ENCODE measurements at places on chromosomes 3 and 15.

GRCh38 chr15:40059821-40060220 lies 20.8 kb upstream of the SRP14 start:
- DNase-seq: no peak

- no peak for DNase-seq
These were observed 24.8 kb upstream of the TRIM59 start for GRCh38 chr3:160474416-160474838.

- DNase-seq: no peak
These were observed 251.5 kb downstream of the GABRG3 start for GRCh38 chr15:27222479-27222878.

- no peak for DNase-seq
These were observed 427.1 kb downstream of the SHQ1 start for GRCh38 chr3:72421126-72421525.

DNA sequence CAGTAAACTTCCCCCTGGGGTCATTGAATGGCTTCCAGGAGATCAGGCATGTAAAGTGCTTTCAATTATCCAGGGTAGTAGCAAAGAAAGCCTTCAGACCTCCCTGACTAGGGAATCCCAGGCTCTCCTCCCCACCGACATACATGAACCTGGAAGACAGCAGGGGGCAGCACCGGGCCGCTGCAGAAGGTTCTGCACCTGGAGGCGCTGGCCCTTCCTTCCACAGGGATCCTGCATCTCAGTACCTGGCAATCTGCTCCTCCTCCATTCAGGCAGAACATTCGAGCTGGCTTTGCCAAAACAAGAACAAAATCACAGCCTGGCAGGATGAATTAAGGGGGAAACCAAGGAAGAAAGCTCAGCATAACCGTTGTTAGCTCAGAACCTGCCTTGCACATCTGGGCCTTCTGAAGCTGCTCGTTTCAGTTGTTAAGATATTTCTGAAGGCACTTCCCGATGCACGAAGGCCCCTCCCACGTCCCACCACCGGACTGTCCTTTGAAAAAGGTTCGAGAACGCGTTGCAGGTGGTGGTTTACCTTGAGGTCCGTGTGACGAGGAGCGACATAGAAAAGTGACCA lies 237.7 kb downstream of the SLCO3A1 start:
- no peak for DNase-seq

- DNase-seq: no peak
These were observed 24.3 kb downstream of the RPLP1 start for GRCh38 chr15:69476704-69477473.

DNA sequence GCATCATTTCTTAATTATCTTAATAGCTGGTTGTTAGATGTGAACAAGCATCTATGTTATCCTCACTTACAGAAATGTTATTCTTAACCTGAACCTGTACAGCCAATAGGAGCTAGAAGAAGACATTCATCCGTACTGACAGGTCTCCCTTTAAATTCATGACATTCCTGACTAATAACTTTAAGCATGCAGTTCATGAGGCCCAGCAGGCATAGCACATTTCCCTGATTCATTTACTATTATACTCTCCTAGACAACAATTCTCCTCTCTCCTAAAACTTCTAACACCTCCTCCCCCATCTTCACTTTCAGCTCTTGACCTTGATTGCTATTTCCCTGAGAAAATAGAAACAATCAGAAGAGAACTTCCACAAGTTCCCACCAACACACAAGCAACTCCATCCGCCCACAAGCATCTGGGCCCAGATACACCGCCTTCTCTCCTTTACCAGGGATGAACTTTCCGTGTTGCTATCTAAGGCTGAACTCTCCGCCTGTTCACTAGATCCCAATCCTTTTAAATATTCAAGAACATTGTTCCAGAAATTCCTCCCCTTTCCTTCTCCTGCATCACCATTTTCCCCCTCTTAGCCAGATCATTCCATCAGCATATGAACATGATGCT lies 62.9 kb upstream of the SPRED1 start:
- DNase-seq: no peak

GRCh38 chr3:158420654-158421396 lies 150.2 kb upstream of the MLF1 start:
- DNase-seq: no peak

DNA sequence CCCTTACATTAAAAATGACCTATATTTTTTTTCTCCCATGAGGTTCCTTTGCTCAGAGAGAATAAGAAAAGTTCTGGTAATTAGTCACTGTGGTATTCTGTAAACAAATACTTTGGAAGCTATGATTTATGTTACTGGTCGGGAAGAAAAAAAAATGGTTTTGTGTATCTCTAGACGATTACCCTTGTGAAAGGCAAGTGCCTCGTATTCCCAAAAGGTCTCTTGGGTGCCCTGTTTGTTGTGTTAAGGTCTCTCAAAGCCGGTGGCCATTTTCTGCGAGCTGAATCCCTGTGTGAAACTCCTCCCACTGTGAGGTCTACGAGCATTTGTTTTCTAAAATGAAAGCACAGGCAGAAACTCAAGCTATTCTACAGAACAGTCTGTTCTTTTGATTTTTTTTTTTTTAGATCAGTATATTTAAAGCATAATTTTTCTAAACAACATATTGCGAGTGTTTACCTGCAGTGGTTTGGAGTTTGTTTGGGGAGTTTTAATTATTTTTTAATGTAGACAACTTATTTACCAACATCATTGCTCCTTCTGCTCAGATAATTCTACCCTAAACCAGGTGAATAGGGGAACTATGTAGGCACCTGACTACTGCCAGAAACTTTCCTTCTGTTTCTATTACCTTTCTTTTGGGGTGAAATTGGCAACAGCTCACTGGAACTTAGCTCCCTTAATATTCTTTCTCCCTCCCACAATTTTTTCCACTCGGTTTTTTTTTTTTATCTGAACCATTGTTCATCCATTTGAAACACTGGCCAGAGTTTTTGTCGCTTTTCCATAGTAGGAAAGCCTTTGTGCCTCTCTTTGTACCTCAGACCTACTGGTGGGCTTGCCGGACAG lies 44.0 kb downstream of the ZBTB38 start:
- peak; percentile 83 for DNase-seq

- DNase-seq: no peak
These were observed 123.1 kb upstream of the STRIT1 start for GRCh38 chr3:155416500-155417118.

GRCh38 chr3:183122257-183122932 lies 23.1 kb upstream of the MCCC1 start:
- peak; percentile 64 for DNase-seq

DNA sequence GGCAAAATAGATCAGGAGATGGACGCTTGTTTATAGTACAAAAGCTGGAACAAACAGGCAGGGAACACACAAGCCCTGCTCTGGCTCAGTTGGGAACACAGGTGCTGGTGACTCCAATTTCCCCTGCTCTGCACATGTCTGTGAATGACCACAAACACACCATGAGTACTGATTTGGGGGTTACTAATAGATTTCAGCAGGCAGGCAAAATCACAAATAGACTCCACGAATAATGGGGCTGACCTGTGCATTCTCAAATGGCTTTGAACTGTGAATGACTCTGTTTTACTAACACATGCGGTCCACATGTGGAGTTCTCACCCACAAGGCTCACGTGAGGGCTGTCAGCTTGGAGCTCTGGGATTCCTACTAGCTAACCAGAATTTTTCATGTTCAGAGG lies 3.9 kb downstream of the RTP3 start:
- no peak for DNase-seq

GRCh38 chr3:42826141-42826540 lies 16.9 kb downstream of the ACKR2 start:
- DNase-seq: no peak

Data from CD4-positive, alpha-beta T cell treated with Interleukin-17A for 1 hour (primary cell).